ENCODE measurements at places on chromosomes 3 and 15.

GRCh38 chr3:42489937-42490227, 12.6 kb upstream of the VIPR1 start:
- DNase-seq: no peak

DNA sequence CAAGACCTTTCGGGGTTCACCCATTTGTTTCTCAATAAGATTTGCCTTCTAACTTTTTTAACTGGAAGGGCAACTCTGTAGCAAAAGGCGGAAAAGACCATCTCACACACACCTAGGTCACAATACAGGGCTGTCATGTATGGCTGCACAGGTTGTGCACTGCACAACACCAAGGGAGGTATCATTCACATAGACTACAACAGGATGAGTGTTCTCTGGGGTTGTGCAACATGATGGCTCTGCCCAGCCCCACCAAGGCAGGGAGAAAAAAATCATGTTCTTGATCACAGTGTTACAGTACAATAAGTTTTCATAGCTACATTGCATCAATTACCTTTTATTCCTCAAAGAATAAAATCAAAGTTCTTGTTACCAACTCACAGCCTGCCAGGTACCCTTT, 52.8 kb downstream of the ANXA2 start:
- DNase-seq: no peak

GRCh38 chr15:67834581-67835296, 5.1 kb downstream of the RNU6-1 start:
- DNase-seq: peak; percentile 8

GRCh38 chr15:79028411-79028964, 62.1 kb downstream of the RASGRF1 start:
- DNase-seq: peak; percentile 2

DNA sequence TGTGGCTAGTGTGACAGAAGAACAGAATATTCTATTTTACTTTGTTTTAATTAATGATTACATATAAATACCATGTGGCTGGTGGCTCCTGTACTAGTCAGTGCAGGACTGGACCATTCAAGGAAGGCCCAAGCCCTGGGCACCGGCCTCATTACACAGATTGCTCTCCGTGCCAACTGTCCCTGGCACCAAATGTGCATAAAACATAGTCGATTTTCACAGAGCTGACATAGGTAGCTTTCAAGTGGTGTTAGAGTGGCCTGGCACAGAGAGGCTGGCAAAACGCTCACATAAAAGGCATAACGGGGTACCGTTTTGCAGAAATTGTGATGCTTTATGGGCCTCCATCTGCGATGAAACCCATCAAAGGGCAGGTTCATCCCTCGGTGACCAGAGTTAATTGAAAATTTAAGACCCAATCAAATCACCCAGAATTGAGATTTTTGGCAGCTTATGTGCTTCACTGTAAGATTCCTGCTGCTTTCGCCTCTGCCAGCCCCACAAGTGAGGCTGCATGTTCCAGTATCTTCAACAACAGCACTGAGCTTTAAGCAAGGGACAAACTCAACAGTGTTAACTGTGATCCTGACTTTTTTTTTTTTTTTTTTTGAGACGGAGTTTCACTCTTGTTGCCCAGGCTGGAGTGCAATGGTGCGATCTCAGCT, 25.9 kb downstream of the RFTN1 start:
- no peak for DNase-seq

- DNase-seq: no peak
These were observed 146.0 kb downstream of the ATP10A start for GRCh38 chr15:25717127-25717456.

DNA sequence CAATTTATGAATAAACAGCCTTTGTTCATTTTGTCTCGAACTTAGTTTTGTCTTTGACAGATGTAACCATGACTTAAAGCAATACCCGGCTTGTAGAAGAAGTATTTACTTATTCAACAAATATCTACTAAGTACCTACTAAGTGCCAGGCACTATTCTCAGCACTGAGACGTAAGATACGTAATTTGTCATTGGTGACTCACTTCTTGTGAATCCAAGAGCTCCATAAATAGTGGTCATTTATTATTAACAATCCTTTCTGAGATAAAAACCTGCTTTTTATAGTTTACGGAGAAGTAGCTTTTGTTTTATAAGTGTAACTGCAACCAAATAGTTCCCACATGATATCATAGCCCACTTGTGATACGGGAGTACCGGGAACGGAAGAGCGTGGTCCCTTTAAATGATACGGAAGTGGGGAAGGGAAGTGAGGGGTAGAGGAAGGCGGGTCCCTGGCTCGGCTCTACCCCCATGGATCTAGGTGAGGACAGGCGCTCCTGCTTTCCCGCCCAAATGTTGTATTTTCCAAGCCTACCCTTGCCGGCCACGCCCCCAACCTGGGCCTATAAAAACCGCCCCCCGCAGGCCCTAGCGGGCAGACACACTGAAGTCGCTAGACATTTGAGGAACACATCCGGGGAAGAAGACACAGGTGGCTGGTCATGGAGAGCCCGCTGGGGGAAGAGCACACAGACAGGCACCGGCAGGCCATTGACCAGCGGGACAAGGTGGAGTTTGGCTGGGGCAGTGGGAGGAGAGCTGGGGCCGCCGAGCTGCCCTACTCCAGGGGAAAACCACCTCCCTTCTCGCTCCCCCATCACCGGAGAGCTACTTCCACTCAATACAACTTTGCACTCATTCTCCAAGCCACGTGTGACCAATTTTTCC, at the start of gene SAMMSON:
Gene SAMMSON, plus strand, starts transcription at position 594 of the 888 bp plus-strand sequence.
- DNase-seq: no peak

DNA sequence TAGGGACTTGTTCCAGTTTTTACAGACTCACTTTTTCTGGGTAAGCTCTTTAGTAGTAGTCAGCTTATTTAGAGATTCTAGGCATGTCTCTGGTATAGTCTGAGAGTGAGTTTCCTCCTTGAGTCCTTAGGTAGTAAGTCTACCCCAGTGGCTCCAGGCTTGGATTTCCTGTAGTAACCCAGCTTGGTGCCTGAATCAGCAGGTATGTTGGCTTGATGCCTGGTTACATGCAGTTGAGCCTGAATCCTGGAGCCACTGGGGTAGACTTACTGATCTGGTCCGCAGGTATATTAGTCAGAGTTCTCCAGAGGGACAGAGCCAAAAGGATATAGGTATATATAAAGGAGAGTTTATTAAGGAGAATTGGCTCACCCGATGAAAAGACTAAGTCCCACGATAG, 85.8 kb upstream of the RBMS3 start:
- DNase-seq: no peak

DNA sequence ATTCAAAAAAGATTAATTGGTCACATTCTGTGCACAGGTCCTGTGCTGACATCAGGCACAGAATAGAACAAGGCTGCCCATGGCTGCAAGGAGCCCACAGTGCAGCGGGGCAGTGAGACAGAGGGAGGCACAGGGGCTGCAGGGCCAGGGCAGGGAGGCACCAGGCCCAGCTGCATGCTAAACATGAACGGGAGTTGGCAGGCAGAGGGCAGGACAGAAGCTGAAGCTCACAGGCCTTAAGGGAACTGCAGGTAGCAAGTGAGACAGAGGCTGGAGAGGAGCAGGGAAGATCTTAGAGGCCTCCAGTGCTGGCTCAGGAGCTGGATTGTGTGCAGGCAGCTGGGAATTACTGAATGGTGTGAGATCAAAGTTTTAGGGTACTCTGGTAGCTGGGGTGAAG, 26.2 kb downstream of the IDH3A start:
- DNase-seq: no peak

- no peak for DNase-seq
These were observed 5.3 kb downstream of the LRRK1 start for GRCh38 chr15:100924436-100924835.

GRCh38 chr3:184556582-184557347, 4.8 kb upstream of the EPHB3 start:
- no peak for DNase-seq

GRCh38 chr3:30632065-30632464, 25.7 kb downstream of the TGFBR2 start:
- no peak for DNase-seq

GRCh38 chr3:137332297-137332696, 374.5 kb downstream of the IL20RB start:
- DNase-seq: no peak

DNA sequence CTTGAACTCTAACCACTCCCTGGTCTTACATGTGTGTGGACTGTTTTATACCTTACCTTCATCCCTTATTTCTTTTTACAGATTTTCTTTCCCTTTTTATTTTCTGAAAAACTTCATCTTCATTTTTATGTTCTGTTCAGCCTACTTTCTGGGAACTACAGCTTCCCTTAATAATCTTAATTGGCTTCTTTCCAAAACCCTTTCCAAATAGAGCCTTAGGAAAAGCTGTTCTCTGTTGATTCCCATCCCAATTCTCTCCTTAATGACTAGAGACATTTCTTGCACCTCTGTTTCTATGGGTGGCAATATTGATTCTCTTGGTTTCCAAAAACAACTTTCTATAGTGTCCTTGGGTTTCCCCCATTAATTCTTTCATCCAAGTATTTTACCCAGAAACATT, 134.8 kb downstream of the DUT start:
- DNase-seq: no peak

GRCh38 chr3:10361375-10361774, 40.5 kb upstream of the SEC13 start:
- peak; percentile 62 for DNase-seq

- DNase-seq: no peak
These were observed 17.1 kb downstream of the LIMD1 start for GRCh38 chr3:45611628-45612081.

- DNase-seq: no peak
These were observed 305.0 kb downstream of the NLGN1 start for GRCh38 chr3:173702561-173702960.

DNA sequence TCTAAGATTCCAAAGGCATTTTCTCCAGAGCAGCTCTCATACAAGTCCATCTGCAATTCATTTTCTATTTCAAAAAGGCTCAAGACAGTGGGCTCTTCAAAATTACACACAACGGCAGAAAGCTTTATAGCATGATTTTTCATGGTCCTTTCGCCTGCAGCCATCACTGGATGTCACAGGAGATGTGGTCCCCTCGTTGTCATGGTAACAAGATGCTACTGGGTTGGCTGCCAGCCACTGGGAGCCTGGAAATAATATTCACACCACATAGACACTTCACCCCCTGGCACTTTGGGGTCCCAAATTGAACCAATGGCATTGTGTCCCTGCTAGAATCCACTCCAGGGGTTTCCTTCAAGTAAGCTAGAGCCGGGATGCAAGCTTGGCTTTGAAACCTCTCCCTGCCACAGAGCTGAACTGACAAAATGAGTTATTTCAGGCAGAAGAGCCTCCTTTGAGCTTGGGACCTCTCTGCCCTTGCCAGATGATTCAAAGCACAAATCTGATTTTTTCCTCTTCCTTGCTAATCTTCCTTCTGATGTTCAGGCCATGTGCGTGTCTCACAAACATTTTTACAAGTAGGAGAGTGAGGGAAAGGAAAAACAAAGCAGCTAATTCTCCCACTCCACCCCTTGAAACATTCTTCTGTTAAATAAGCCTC, 512.6 kb upstream of the ADAMTS9 start:
- DNase-seq: no peak

GRCh38 chr15:88250826-88251225, 5.7 kb downstream of the NTRK3 start:
- no peak for DNase-seq

- no peak for DNase-seq
These were observed 18.1 kb downstream of the CX3CR1 start for GRCh38 chr3:39261726-39262125.

GRCh38 chr3:28376424-28376823, 27.8 kb upstream of the AZI2 start:
- no peak for DNase-seq

GRCh38 chr15:77486542-77487468, 66.1 kb downstream of the HMG20A start:
- no peak for DNase-seq

- DNase-seq: no peak
These were observed 7.6 kb upstream of the PPP1R2 start for GRCh38 chr3:195550723-195551122.

DNA sequence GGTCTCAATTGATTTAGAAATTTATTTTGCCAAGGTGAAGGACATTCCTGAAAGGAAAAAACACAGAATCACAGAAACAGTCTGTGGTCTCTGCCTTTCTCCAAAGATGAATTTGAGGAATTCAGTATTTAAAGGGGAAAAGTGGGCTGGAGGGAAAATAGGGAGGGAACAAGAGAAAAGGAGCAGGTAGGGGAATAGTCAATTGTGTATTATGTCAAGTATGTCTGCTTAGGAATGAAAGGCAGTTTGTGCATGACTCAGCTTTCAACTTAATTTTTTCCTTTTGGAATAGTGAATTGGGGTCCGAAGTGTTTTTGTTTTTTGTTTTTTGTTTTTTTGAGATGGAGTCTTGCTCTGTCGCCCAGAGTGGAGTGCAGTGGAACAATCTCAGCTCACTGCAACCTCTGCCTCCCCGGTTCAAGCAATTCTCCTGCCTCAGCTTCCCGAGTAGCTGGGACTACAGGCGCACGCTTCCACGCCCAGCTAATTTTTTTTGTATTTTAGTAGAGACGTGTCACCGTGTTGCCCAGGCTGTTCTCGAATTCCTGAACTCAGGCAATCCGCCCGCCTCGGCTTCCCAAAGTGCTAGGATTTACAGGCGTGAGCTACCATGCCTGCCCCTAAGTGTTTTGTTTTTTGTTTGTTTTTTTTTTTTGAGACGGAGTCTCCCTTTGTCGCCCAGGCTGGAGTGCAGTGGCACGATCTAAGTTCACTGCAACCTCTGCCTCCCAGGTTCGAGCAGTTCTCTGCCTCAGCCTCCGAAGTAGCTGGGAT, 74.1 kb upstream of the MAP4 start:
- DNase-seq: no peak

- no peak for DNase-seq
These were observed 46.6 kb downstream of the CEP70 start for GRCh38 chr3:138547342-138547975.

- DNase-seq: no peak
These were observed 574.4 kb upstream of the SUCLG2 start for GRCh38 chr3:68228856-68229255.

- DNase-seq: no peak
These were observed 25.0 kb downstream of the SRGAP3 start for GRCh38 chr3:9224490-9224889.

DNA sequence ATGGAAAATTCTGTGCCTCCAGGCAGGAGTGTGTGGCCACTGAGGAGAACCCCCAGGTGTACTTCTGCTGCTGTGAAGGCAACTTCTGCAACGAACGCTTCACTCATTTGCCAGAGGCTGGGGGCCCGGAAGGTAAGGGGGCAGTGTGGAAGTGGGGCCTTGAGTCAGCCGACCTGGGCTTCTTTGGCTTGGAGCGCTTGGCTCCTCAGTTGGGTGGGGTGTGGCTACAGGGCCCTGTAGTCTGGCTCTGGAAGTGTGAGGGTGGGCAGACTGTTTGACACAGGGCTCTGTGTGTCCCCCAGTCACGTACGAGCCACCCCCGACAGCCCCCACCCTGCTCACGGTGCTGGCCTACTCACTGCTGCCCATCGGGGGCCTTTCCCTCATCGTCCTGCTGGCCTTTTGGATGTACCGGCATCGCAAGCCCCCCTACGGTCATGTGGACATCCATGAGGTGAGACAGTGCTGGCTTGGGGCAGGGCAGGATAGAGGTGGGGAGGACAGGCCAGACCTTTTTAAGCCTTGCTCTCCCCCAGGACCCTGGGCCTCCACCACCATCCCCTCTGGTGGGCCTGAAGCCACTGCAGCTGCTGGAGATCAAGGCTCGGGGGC, 18.2 kb upstream of the EXOG start:
- DNase-seq: no peak

GRCh38 chr3:155370764-155371503, 77.5 kb upstream of the STRIT1 start:
- no peak for DNase-seq

- no peak for DNase-seq
These were observed 27.0 kb upstream of the PRR23E start for GRCh38 chr3:127165694-127166485.
